Left ventricle myocardium superior (tissue), 1 donor: ENCODE measurements at places on chromosomes 16 and 17. TPM values are rescaled to one million over a fixed set of nuclear protein-coding genes. Genes with fewer than 3 reads are reported as not detected.

Gene DNAH3
- 1.1 TPM for total RNA-seq

- peak; percentile 58 for DNase-seq
Measured at GRCh38 chr17:9987779-9988585, 82.9 kb upstream of the RCVRN start.

GRCh38 chr16:19876501-19877059 lies 8.1 kb downstream of the GPRC5B start:
- DNase-seq, result no peak

DNA sequence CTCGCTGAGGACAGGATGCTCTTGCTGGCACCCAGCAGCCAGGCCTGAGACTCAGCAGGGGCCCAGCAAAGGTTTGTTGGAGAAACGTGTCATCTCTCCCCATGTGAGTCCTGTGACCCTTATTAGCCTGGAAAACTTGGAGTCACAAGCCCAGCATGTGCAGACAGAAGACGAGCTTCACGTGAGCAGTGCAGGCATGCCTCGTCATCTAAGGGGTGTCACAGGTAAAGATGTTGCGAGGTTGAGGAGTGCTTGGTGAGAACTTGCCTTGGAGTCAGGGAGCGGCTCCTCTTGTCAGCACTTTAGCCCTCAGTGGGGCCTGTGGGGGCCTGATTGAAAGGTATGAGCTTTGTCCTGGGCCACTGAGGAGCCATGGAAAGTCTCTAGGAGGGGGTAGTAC lies 2.1 kb upstream of the CTRL start:
- DNase-seq, result no peak

DNA sequence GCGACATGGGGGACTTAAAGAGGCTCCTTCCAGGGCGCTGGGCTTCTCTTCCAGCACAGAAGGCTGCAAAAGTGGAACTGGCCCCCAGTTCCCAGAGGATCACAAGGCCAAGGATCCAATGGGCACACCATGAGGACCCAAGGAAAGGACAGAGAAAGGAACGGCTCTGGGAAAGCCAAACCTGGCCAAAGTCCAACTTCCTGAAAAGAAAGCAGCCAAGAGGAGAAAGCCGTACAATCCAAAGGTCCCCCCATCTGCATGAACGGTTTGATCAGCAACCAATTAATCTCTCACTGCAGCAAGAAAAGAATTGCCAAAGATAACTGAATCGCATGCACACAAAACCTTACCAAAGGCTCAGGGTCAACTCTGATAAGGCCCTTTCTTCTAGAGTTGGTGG lies 19.8 kb upstream of the ICAM2 start:
- DNase-seq, result no peak

DNA sequence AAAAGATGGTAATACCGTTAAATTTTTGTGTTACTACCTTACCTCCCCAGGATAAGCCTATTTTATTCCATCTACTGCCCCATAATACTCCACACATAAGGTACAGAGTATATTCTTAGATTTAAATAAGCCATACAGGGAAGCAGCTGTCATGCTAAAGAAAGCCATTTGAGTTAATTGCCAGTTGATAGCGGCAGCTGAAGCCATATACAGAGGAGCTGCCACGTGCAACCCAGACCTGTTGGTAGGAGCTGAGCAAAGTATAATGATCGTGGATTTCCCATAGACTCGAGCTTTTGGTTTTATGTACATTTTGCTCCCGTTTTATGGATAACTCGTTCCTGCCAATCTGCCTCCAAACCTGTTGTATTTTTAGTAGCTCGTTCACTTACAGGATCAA lies 12.0 kb downstream of the CPSF4L start:
- DNase-seq, result no peak

Gene DRC3
- 1.5 TPM for total RNA-seq

GRCh38 chr17:4221899-4222659 lies 41.7 kb downstream of the ANKFY1 start:
- DNase-seq, result no peak

GRCh38 chr17:15124264-15124595 lies 140.9 kb downstream of the PMP22 start:
- no peak for DNase-seq

Gene CHST6
- total RNA-seq, result 0.27 TPM

Gene KRT10
- 51.3 TPM for total RNA-seq

Gene KRTAP3-2
- total RNA-seq, result not detected

DNA sequence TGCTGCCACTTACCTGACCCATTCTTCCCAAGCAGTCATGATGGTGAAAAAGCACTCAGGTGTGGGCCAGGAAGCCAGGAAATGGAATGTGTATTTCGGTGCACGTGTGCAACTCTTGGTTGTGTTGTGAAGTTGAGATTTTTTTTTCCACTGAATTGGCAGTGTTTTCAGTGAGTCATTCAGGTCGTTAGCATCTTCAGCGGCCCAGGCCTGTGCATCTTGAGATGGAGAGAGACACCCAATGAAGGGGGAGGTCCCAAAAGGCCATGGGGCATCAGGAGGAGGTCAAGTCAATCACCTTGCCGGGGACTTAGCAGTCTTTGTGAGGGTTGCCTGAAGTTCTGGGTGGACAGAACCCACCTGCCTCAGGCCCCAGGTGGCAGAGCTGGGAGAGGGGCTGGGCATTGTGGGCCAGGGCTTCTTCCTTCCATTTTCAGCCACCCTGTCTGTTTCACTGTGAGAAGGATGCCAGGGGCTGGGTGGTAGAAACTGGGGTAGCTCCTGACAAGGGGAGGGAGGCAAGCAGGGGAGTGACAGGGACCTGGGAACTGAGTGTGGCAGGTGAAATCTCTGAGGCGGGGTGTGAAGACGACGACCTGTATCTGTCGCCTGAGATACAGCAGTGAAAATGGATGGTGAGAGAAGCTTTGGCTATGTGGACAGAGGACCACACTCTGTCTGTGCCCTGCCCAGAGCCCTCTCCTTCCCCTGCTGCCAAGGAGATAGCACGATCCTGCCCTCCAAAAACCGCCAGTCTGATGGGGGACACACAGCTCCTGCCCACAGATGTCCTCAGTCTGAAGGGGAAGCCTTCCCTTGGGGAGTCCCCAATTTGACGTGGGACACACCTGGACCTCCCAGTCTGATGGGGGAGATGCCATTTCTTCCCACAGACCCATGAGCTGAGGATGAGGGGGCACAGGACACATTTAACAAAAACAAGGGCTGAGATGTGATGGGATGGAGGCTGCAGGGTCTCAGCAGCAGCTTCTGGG lies 11.9 kb downstream of the TBKBP1 start:
- no peak for DNase-seq

DNA sequence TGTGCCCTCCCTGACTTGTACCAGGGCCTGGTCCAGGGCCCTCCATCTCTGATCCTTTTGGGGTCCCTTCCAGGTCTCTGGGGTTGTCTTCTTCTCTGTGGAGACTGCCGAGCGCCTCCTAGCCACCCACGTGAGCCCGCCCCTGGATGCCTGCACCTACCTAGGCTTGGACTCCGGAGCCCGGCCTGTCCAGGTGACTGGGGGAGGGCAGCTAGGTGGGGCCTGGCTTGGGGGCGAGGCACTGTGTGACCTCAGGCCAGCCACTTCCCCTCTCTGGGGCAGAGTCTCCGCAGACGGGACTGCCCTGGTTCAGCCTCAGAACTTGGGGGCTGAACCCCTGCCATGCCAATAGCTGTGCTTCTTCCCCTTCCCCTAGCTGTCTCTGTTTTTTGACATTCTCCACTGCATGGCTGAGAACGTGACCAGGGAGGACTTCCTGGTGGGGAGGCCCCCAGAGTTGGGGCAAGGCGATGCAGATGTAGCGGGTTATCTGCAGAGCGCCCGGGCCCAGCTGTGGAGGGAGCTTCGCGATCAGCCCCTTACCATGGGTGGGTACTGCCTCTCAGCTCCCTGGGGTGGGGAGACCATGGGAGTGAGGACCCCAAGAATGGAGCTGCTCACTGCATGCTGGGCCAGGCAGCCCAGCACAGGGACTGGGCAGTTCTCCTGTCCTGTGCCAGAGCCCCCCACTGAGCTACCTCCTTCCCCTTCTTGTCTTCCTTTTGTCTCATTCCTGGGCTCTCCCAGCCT lies 14.6 kb downstream of the FCSK start:
- DNase-seq, result no peak

Gene WFIKKN1
- total RNA-seq, result 0.10 TPM

Gene TNK1
- 2.2 TPM for total RNA-seq

DNA sequence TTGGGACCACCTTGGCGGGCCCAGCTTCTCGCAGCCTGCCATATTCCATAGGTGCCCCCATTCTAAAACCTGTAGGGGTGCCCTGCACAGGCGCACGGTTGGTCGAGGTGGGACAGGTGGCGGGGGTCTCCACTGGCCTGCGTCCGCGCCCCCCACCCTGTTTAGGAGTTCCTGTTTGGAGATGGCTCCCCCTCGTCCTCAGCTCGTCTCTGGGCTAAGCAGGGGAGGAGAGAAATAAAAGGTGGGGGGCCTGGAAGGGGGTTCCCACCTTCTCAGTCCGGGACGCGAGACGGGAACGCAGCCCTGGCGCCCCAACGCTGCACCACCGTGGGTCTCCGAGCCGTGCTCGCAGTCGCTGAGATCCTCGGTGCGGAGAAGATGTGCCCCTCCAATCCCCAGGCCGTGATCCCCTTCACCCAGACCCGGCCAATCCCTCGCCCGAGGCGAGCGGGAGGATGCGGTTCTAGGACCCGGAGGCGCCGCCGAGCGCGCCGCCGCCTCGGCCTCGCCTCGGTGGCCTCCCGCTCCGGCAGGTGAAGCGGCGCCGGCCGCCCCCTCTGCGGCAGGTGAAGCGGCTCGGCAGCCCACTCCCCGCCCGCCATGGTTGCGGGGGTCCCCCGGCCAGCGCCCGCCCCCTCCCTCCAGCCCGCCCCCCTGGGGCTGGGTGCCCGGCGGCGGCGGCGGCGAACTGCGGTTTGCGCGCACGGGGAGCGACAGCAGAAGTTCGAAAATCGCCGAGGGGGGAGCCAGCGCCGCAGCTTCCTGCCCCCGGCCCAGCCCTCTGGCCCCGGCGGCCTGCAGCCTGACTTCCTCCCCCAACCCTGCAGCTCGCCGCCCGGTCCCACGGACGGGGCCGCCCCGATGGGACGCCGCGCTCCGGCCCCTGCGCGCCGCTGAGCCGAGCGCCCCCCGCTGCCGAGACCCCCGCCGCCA lies at the start of gene FMNL1:
TSS of gene FMNL1 (plus strand) at position 805 of the 933 bp plus-strand sequence. CDS start 240 bp downstream, outside the sequence.
- peak; percentile 80 for DNase-seq

- no peak for DNase-seq
Measured at GRCh38 chr17:47117386-47117785, 71.7 kb downstream of the CDC27 start.

Gene ADAMTS18
- not detected for total RNA-seq

GRCh38 chr17:72989074-72989610 lies 103.3 kb downstream of the SLC39A11 start:
- no peak for DNase-seq

Gene PRSS33
- not detected for total RNA-seq

DNA sequence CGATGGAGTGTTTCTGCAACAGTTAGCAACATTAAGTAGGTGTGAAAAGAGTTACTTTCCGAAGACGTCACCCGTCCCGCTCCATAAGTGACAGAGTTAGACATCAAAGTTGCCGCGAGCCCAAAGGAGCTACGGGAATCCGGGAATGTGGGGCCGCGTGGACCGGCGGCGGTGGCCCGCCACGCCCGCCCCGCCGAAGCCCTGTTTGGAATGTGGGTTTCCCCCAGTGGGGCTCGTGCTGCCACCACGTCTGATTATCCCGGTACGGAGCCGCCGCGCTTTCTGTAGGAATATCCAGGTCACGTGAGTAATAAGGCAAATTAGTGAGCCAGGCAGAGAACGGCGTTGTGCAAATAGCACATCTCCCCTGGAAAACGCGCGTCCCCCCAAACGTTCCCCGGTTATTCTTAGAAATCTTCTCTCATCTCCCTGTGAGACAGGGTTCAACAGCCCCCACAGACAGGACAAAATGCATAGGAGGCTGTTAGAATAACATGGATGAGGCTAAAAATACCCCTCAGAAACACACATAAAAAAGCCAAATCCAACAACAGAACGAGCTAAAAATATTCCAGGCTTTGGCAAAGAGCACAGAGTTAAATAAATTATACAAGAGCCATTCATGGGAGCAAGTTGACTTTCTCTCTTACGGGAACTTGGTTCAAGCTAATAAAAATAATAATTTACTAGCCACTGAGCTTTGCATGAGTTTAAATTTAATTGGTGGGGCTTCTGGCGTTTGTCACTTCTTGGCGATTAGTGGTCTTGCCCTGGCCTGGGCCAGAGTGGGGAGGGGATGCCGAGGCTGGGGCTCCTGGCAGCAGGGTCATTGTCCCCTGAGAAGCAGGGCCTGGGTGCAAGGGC lies 8.6 kb downstream of the BAHCC1 start:
- no peak for DNase-seq

DNA sequence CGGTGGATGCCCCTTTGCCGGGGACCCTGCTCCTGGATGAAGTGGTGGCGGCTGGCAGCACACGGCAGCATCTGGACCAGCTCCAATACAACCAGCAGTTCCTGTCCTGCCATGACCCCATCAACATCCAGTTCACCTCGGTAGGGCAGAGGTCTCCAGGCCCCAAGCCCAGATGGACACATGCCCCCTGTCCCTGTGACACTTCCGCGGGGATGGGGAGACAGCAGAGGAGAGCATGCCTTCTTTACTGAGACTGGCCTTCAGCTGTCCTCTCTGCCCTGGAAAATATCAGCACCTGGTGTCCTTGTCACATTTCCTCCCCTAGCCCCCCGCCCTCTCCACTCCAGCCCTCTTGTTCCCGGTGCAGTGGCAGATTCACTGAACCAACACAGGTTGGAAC lies 6.2 kb downstream of the CHAD start:
- DNase-seq, result no peak

Gene CES5A
- not detected for total RNA-seq

Gene PPP1R1B
- total RNA-seq, result 0.55 TPM

DNA sequence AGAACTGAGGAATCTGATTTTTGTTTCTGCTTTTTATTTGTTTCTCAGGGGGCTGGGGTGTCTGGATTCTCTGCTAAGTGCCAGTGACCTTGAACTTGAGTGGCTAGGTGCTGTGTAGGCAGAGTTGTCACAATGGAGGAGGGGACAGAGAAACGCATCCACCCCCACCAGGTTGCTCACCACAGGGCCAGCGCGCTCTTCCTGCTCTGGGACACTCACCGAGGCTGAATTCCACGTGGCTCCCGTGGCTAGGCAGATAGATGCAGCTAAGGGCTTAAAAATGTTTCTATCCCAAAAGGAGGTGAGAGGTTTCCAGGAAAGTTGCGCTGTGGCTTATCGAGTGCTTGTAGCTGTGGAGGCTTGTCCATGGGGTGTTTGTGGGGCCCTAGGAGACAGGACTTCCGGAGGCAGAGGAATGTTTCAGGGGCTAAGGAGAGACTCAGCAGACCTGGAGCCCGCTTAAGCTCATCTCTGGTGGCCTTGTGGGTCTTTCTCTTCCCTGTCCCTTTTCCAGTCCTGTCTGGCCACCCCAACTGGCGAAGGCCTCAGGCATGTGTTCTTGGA lies 36.8 kb downstream of the ADCY7 start:
- no peak for DNase-seq

Gene CRYBA1
- total RNA-seq, result not detected
